ENCODE measurements at places on chromosomes 6 and 20.

DNA sequence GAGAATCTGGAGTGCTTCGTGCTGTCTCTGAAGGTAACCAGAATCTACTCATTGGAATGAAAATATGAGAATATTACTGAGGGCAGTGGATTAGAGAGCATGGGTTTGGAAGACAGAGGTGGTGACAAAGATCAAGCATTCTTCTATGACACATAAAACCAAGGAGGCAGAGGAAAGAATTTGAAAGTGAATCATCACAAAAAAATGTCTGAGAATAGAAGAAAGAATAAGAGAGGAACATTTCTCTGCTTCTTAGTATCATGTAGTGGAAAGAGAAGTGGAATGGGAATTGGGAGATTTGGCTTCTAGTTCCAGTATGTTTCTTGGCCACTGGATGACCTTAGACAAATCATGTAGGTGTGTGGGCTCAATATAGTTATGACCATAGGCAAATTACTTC is 474.0 kb downstream of the TFAP2B start:
- no peak for DNase-seq

- no peak for DNase-seq
Observed at GRCh38 chr6:36977470-36977941, 8.5 kb downstream of the MTCH1 start.

GRCh38 chr6:75205776-75206575 is at the start of gene COL12A1:
TSS of gene COL12A1 (minus strand) at chr6:75206053. CDS start at chr6:75202792, 3,261 bp downstream.
- DNase-seq, result no peak

- no peak for DNase-seq
Observed at GRCh38 chr6:151452750-151453427, 963 bp upstream of the RMND1 start.

GRCh38 chr6:20058912-20059311 is 153.4 kb downstream of the MBOAT1 start:
- DNase-seq, result no peak

DNA sequence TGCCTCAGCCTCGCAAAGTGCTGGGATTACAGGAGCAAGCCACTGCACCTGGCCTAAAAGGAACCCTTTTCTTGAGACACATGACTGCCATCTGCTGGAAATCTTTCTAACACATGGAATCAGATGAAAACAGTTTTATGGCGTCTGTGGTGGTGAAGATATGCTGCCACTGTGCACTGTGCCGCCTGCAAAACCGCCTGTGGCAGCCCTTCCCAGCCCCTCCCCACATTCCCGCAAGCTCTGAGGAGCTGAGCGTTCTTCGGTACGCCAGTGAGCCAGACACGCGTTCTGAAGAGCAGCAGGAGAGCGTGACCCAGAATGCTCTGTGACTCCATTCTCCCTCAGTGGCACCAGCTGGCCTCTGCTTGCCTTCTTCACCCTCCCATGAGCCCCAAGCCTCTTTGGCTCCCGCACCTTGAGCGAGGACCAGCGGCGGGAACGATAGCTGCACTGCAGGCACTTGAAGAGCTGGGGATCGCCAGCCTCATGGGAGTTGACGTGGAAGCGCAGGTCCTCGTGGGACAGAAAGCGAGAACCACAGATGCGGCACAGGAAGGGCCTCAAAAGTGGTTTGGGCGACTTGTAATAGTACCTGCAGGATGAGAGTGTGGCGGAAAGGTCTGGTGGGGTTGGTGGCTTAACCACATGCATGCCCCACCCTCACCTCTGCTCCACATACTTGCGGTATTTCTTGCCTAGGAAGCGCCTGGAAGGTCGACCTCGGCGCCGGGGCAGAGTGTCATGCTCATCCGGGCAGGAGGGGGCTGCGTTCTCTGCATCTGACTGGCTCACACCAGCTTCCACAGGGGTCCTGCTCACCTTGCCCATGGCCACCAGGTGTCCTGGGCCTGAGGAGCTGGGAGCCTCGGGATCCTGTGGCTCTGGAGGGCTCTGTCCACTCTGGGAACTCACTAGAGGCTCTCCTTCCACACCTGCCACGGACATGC is 8.7 kb downstream of the ZNF335 start:
- no peak for DNase-seq

GRCh38 chr20:20414640-20415220 is 46.8 kb downstream of the INSM1 start:
- DNase-seq, result no peak

DNA sequence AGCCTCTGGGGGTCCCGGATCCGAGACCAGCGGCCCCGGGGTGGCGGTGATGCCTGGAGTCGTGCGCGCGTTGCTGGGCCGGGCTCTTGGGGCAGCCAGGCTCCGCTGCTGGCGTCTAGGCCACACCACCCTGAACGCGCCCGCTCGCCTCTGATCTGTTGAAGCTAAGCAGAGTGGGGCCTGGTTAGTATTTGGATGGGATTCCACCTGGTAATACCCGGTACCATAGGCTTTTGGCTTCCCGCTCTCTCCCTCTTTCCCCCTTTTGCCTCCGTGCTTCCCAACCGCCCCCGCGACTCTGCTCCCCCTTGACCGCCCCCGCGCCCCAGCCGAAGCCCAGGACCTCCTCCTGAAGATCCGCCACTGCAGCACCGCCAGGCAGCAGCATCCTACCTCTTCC is 1383.5 kb upstream of the DEFB115 start:
- DNase-seq, result no peak

- DNase-seq, result no peak
Observed at GRCh38 chr6:34391473-34391785, 1.0 kb downstream of the NUDT3 start.

DNA sequence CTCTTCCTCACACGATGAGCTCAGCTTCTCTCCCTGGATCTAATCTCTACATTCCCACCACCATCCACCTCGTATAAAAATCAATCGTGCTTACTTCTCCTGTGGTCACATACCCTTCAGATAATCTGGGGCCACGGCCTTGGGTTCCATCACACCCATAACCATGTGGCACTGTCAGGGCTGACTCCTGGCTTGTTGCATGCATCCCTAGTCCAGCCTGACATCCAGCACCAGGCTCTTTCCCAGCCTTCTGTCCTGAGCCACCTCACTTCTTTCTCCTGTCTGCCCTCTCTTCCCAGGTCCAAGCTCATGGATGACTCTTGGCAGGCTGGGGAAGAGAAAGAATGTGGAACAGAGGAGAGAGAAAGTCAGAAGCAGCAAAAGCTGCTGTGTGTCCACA is 199.8 kb downstream of the BACH2 start:
- DNase-seq, result no peak

DNA sequence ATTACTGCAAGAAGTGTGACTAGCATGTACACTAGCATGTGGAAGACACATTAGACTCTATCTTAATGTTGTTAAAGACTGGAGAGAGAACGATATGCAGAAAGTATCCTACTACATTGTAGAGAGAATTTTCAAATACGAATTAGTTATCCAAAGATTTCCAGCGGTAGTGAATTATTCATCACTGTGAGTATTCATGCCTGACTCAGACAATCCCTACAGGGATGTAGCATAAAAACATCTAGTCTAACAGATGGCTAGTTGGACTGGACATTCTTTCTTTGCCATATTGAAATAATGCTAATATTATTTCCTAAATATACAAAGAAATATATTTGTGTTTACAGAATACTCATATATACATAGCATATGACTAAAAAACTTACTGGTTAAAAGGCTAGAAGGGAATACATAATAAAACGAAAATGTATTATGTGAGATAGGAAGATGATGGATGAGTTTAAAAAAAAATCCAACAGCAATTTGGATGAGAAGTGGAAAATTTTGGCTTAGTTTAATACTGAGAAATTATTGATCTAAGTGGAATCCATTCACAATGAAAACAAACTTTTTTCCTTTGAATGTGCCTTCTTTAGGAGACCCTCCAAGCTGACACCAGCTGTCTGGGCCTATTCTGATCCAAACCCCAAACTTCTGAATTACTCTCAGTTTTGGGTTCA is 580.7 kb downstream of the RFPL4B start:
- no peak for DNase-seq

- no peak for DNase-seq
Observed at GRCh38 chr20:47990507-47991150, 205.3 kb upstream of the SULF2 start.

- no peak for DNase-seq
Observed at GRCh38 chr6:7851780-7852179, 58.8 kb downstream of the TXNDC5 start.

GRCh38 chr6:135906542-135906941 is 55.0 kb downstream of the PDE7B start:
- no peak for DNase-seq

GRCh38 chr6:35258858-35259193 is 709 bp upstream of the ZNF76 start:
- DNase-seq, result peak; percentile 29

DNA sequence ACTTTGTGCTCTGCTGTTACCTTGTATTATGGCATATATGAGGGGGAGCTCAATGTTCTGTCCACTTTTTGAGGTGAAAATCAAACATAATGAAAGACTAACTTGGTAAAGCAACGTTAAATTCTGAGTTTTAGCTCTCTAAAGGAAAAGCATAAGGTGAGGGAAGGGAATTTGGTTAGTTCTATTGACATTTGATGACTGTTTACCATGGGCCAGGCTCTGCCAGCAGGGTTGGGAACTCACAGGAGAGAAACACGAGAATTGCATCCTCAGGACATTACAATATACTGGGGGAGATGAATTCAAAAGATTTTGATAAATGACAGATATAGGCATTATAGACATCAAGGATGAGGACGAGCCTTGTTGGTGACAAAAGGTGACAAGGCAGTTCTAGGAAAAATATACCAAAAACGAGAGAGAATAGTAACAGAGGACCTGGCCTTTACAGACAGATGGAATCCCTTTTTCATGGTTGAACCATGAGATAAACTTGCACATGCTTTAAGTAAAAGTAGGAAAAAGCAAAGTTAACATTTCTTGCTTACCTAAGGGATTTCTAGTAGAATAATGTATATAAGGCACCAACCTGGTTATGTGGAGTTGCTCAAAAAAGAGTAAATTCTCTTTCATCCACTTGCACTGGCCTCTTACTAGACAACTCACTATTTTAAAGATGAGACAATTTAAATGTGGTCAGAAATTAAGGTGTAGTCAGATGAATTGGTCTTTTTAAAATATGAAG is 191.4 kb downstream of the NKAIN2 start:
- no peak for DNase-seq

DNA sequence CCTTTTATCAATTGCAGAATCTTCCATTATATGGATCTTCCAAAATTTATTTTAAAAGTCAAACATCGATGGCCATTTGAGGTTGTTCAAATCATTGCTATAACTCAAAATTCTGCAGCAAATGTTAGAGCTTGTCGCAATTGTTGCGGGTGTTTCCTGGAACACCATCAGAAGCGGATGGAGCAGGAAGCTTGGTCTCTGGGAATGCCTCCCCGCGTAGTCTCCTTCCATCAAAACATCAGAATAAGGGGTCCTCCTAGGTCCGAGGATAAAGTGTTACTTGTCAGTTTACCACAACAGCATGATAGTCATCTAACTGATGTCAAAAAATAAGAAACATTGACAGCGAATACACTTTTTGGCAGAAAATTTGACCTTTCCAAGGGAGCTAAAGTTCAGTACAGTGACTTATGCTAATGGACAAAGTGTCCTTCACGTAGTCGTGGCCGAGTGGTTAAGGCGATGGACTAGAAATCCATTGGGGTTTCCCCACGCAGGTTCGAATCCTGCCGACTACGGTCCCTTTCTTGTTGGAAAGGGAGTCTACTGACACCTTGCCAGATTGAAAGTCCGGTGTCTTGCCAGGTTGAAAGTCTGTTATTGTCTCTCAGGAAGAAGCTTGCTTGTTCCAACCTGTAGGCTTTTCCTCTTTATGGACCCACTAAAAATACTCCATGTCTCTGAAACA is 59.0 kb upstream of the ZNF184 start:
- DNase-seq, result no peak

DNA sequence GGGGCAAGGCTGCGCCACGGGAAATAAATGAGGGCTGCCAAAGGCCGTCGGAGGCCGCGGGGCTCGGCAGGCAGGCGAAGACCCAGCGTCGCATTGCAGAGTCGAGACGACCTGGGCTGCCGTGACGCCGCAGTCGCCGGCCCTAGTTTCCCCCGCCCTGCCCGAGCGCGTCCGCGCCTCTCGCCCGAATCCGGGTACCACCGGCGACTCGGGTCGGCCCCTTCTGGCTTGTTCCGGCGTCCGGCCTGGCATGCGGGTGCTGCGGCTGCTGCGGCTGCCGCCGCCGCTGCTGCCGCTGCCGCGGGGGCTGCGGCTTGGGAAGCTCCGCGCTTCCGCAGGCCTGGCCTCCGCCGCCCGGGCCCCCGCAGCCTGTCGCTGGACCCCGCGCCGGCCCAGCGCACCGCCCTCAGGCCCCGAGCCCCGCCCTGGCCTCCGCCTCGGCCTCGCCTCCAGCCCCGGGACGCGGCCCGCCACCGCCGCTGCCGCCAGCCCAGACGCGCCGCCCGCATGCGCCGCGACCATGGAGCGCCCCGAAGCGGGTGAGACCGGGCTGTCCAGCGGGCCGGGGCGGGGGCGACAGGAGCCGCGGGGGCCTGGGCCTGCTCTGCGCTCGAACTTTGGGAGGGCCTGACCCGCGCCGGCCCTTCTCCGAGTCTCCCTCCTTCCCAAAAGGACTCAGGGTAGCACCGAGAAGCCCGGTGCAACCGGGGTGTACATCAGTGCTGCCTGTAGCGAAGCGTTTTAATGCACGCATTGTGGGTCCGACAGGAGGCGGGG is at the start of gene AKAP7:
TSS of gene AKAP7 (plus strand) at position 224 of the 777 bp plus-strand sequence. CDS start at position 521, 297 bp downstream.
- DNase-seq, result peak; percentile 48

- DNase-seq, result no peak
Observed at GRCh38 chr20:23122796-23123655, 36.9 kb upstream of the CD93 start.

DNA sequence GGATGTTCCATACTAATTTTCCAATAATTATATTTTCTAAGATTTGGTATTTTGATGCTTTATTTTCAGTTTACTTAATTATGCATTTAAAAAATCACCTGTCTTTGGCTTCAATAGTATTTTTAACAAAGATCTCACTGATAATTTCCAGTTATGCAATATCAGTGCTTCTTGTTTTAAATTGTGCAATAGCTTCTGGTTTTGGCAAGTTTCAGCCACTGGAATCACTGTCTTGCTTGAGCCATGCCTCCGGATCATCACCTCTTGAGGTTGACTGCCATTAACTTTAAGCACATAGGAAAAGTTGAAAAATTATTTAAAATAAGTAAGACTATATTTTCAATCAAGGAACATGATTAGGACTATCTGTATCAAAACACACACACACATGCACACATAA is 1242.1 kb downstream of the HACE1 start:
- DNase-seq, result no peak

- DNase-seq, result no peak
Observed at GRCh38 chr6:55399351-55399750, 72.1 kb downstream of the GFRAL start.

GRCh38 chr6:131172222-131172621 is 37.0 kb downstream of the AKAP7 start:
- no peak for DNase-seq

DNA sequence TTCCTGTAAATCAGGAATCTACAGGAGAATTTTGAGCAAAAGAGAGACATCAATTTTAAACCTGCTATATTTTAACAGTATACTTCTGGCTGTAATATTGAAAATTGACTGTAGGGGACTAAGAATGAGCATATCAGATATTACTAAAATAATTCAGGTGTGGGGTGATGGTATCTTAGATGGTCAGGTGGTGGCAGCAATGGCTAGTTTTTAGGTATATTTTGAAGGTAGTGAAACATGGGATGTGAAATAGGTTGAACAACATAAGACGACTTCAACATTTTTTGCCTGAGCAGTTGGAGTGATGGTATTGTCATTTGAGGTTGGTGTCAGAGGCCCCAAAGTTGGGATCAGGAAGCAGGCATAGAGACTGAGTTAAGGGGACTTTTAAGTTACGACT is 32.1 kb downstream of the FAM83B start:
- no peak for DNase-seq

GRCh38 chr6:16130437-16130891 is 1.6 kb downstream of the MYLIP start:
- no peak for DNase-seq

- no peak for DNase-seq
Observed at GRCh38 chr6:32559747-32560146, 29.7 kb upstream of the HLA-DRB5 start.

Data from activated T-cell treated with anti-CD3 and anti-CD28 coated beads for 24 hours (primary cell).